ENCODE measurements at places on chromosomes 1 and 21.

- peak; percentile 32 for DNase-seq
Observed at GRCh38 chr1:192580351-192580962, 4.9 kb downstream of the RGS1 start.

GRCh38 chr1:151131701-151132334, 14.6 kb downstream of the SEMA6C start:
- DNase-seq = no peak

DNA sequence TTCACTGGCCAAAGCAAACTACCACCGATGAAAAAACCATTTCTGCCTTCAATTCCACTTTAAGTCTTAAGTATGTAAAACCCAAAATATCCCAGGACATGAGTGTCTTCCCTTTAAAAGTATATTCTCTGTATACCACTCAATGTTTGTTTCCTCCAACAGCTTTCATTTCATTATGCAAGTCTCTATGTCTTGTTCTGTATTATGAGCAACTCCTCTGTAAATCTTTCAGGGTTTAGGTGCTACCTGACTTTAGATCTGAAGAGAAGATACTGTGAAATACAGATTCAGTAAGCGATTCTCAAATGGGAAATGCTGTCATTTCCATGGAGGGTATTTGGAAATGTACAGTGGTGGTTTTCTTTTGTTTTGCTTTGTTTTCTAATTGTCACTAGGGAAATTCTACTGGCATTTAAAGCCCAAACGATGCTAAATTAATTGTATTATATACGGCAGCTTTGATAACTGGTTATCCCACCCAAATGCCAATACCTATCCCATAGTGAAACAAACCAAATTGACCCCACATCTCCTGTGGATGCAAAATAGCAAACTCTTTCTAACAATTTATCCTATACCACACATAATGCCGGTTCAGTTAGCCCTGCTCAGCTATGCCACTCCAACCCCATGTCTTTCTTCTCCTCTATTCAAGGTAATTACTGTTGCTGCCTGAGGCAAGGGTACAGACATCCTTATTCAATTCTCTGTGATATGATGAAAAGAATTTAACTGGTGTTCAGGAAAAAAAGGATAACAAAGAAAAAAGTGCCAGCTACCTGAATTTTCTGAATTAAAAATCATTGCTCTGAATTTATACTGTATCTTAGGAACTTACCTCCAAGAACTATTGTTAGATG, 182.8 kb downstream of the EIF4G3 start:
- DNase-seq = no peak

GRCh38 chr1:61925591-61926298, 183.5 kb downstream of the PATJ start:
- no peak for DNase-seq

- DNase-seq = no peak
Observed at GRCh38 chr1:159556931-159557369, 21.1 kb upstream of the OR10J5 start.

GRCh38 chr1:160621633-160622413, 25.0 kb downstream of the SLAMF1 start:
- no peak for DNase-seq

DNA sequence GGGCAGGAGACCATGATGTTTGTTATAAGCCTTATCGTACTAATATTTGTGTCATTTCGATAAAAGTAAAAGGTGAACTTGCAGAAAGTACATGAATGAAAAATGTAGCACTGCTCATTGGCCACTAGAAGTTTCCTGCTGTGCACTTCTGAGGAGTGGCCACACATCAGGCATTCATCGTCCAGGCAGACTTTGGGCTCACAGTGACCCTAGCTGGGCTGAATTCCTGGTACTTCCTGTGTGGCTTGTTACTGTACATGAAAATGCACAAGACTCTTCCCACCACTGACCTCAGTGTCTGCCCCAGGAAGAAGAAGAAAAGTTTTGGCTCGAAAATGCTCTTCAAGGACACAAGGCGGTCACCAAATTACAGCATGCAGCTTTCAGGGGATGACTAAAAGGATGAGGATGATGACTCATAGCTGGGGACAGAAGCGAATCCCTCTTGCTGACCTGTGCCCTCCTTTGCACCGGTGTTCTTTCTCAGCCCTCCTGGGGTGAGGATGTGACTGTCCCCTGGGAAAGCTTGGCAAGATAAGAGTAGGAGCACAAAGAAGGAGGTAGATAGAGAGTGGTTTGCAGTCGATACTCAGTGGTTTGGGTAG, 252.4 kb upstream of the KAZN start:
- DNase-seq = no peak

- DNase-seq = no peak
Observed at GRCh38 chr1:33237579-33237978, 18.7 kb upstream of the ZNF362 start.
